Muscle of arm (tissue), 14 donors: ENCODE measurements at places on chromosomes 7 and 10. TPM values are rescaled to one million over a fixed set of nuclear protein-coding genes. Genes with fewer than 3 reads are reported as not detected.

The PROSER2 gene
- 5.0 TPM for polyA plus RNA-seq

The DRGX gene
- polyA plus RNA-seq, result not detected

The ZNF727 gene
- not detected for polyA plus RNA-seq

The NPC1L1 gene
- polyA plus RNA-seq, result 0.05 TPM

The TMEM270 gene
- polyA plus RNA-seq, result not detected

The DNTT gene
- not detected for polyA plus RNA-seq

The PWWP2B gene
- polyA plus RNA-seq, result not detected

The POLR2J2 gene
- polyA plus RNA-seq, result 1.1 TPM

The CFTR gene
- polyA plus RNA-seq, result 1.2 TPM

The CDK6 gene
- polyA plus RNA-seq, result 59.3 TPM

The TAC1 gene
- polyA plus RNA-seq, result 0.69 TPM

The HECW1 gene
- 0.15 TPM for polyA plus RNA-seq

The POM121L12 gene
- not detected for polyA plus RNA-seq

The ZNF777 gene
- 9.0 TPM for polyA plus RNA-seq
